Activated CD4-positive, alpha-beta T cell treated with anti-CD3 and anti-CD28 coated beads, Interleukin-10, Interleukin-2, amounts not matched to agents 100 ng/mL and 50 ng/mL, durations not matched to agents 16 hours and 8 hours (primary cell): ENCODE measurements at places on chromosomes 3 and 15.

DNA sequence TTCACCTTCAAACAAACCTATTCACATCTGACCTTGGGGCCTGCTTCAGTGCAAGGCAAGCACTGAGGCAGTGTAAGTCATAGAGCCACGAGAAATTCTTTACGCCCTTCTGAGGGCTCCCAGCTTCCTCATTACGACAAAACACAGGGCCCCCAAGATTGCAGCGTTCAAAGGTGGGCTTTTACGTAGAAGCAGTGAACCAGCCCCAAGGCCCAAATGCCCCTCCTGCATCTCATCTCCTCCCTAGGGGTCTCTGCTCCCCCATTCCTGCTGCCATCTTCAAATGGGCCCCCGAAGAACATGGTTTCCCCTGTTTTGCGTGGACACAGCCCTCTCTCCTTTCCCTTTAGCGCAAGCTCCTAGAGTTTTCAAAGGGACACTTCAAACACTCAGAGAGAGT lies 285.1 kb downstream of the MEX3B start:
- DNase-seq, result no peak

DNA sequence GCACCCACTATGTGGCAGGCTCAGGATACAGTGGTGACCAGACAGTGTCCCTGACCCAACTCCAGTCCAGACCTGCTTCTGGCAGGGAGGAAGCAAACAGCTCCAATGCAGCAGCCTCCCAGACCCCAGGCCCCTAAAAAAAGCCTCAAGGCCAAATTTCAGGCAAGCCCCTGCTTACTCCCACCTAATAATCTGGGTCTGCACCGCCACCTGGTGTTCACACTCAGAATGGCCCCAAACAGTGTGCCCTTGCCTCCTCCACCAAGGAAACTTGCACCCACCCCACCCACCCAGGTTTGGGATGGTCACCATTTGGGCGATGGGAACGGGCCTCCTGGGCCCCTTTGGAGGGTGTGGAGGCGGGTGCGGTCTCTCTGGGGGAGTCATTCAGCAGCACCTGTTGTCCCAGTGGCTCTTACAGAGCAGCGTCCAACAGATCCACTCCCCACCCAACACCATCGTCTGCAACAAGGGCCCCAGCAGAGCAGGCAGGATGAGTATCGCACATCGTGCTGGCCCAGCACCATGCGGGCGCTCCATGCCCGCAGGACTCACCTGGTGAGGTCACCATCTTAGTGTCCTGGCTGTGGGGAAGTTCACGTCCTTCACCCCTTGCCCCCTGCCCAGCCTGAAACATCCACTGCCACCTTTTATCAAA lies 17.3 kb downstream of the C3orf18 start:
- peak; percentile 60 for DNase-seq

- DNase-seq, result no peak
These were observed 5.5 kb downstream of the MELTF start for GRCh38 chr3:197023998-197024651.

GRCh38 chr15:35209838-35210237 lies 124.7 kb upstream of the NANOGP8 start:
- no peak for DNase-seq

DNA sequence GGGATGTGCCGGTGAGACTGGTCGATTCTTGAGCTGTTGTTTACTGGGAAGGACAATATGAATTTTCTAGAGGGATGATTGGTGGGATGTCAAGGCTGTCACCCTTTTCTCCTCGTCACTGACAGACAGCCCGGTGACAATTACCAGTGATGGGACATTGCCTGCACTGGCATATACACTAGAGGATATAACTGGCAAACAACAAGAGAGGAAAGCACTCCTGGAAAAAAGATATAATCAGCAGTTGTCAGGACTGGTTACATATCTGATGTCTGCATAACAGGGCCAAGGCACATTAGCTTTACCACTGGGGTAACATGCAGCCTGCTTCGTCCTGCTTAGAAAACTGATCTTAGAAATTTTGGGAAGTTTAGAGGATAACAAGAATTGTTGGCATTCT lies 131.1 kb downstream of the ROBO2 start:
- DNase-seq, result no peak

GRCh38 chr3:103218146-103218545 lies 783.3 kb downstream of the ZPLD1 start:
- DNase-seq, result peak; percentile 28
